ENCODE measurements at places on chromosomes 1 and 21.

GRCh38 chr21:44739316-44739715, 27.9 kb upstream of the TSPEAR start:
- DNase-seq: no peak

DNA sequence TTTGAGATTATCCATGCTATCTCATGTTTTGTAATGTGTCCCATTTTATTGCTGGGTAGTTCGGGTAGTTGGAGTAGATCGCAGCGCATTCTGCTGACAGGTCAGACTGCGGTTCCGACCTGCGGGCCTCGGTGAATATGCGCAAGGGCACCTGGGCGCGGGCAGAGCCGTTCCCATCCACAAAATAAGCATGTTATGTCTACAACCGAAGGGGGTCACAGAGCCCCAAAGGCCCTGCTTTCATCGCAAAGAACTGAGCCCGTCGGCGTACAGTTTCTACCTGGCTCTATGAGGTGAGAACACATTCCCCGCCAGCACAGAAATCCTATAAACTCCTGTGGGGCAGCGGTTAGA, 88.4 kb downstream of the PRKAB2 start:
- DNase-seq: no peak

DNA sequence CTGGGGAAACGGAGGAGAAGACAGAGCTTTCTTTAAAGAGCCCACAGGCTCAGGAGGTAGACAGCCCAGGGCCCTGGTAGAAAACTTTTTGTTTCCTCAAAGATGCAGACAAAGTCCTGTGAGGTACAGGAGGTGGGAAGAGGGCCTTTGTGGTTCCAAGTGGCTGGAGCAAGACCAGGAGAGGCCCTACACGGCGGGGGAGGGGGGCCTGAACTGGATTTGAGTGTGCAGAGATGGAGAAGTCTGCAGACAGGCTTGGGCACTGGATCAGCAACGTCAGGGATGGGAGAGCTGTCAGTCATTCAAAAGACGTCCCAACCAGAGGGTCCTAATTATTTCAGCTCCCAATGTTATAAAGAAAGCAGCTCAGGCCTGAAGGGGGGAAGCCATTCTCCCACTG, 126.2 kb downstream of the EPHB2 start:
- DNase-seq: no peak

GRCh38 chr1:17661546-17662157, 93.5 kb upstream of the ACTL8 start:
- DNase-seq: peak; percentile 7

Measured in central memory CD4-positive, alpha-beta T cell (primary cell).